Mesothelial cell of epicardium (in vitro differentiated cells): ENCODE measurements at places on chromosomes 13 and 19. TPM values are rescaled to one million over a fixed set of nuclear protein-coding genes. Genes with fewer than 3 reads are reported as not detected.

PBX4 gene
- total RNA-seq, result 11.3 to 12.8 TPM (median 12.2 TPM) in 3 replicates

GFY gene
- total RNA-seq, result not detected in 3 replicates

SIGLEC8 gene
- not detected in 3 replicates for total RNA-seq

GRCh38 chr13:52760077-52760476 lies 20.5 kb upstream of the CNMD start:
- no peak for DNase-seq

DNA sequence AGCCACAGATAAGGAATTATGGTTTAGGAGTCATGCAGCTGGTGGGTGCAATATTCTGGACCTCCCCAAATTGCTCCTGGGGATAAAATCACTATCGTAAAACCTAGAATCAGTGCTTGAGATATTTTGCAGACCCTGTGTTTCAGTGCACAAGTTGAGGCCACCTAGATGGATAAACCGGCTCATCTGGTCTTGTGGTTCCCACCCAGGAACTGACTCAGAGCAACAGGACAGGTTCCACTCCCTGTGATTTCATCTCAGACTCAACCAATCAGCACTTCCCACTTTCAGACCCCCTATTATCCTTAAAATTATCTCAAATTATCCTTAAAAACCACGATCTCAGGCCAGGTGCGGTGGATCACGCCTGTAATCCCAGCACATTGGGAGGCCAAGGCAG lies 21.0 kb downstream of the FBXL12 start:
- DNase-seq, result no peak

KBTBD7 gene
- 10.7 to 11.7 TPM (median 11.1 TPM) in 3 replicates for total RNA-seq

DNA sequence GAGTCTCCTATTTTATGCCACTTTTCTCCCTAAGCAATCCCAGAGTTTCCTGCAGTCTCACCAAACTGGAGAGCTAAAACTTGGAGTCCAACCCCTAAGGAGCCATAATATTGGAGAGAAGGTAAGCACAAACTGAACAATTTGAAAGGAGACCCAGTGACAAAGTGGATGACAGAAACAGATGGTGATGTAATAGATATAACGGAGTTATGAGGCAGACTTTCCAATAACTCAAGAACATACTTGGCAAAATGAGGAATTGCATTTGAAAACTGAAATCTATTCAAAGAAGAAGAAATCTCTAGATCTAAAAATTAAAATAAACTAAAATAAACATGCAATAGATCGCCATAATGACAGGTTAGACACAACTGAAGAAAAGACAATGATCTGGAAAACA lies 200.9 kb upstream of the MIR17HG start:
- DNase-seq, result no peak

DNA sequence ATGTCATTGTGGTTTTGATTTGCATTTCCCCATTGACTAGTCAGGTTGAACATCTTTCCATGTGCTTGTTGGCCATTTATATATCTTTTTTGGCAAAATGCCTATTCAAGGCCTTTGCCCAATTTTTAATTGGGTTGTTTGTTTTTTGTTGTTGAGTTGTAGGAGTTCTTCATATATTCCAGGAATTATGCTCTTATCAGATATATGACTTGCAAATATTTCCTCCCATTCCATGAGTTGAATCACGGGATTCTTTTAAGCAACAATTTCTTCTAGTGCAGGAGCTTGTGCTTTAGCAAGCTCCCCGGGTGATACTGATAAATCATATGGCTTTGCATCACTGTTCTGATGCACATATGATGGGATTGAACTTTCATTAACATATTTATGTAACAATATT lies 47.0 kb upstream of the FLT1 start:
- no peak for DNase-seq
